H7 (cell line): ENCODE measurements at places on chromosomes 4 and X.

DNA sequence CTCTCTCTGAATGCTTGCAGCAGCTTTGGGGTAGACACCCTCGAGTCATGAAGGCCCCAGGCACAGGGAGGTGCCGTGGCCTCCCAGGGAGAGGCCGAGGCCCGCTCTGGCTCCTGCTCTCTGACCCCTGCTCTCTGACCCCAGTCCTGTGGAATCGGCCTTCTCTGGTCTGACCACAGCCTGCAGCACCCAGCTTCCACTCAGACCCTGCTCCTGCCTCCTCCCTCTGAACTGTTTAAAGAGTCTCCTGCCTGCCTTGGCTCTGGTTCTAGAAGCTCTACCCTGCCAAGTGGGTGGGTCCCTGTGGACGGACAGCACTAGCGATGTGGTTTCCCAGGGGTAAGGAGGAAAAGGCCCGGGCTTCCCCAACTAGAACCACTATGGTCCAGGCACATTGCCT, 78.2 kb upstream of the TMEM150C start:
- DNase-seq, result no peak

DNA sequence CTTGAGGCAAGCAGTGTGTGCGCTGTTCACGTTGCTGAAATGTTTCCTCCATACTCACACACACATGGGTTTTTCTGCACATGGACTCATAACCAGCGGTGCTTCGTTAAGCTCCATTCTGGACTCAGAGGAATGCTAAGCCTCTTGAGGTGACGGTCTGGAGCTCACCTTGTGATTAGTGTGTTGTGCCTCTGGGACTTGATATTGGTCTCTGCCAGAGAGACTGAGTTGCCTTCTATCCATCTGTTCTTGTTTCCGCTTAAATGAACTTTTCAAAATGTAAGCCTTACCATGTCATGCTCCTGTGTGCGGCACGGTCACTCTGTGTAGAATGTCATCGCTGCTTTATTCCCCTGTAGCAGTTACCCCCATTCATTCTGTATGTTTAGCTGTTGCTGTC, 42.5 kb downstream of the ADD1 start:
- DNase-seq, result no peak

DNA sequence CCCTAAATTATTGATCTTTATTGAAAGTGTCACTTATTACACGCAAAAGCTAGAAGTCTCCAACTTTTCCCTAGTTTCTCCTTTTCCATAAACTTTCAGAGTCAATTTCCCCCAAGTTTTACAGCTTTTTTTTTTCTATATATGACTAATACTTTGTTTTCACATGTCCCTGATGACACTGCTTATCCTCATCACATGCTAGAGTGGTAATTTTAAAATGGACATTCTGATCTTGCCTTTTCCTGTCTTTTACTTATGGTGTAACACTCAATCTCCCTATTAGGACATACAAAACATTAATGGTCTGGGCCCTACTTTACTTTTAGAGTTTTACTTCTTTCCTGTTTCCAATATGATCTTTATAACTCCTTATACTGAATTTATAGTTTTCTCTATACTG, 112.6 kb downstream of the ANK2 start:
- no peak for DNase-seq

- DNase-seq, result no peak
Measured at GRCh38 chrX:29671421-29671820, 543.9 kb upstream of the MAGEB2 start.

GRCh38 chr4:10205223-10205622, 88.6 kb upstream of the WDR1 start:
- DNase-seq, result no peak

GRCh38 chr4:70243091-70243490, 694 bp downstream of the CSN3 start:
- DNase-seq, result no peak

GRCh38 chr4:52848254-52848653, 13.9 kb upstream of the RASL11B start:
- DNase-seq, result no peak

DNA sequence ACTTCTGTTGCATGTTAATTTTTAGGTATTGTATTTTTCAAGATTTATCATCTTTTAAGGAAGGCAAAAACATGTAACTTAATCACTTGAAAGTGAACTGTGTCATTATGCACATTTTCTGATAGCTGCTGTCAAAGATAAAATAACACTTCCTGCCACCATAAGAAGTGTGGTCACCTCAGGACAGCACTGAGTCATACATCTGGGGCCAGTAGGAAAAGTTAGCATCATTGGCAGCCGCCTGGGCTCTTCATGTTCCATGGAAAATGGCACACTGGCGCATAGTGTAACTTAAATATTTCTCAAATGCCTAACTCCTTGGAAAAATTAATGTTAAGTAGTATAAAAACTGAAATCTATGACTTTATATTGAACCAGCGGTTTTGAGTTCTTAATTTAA, 24.2 kb downstream of the CNKSR2 start:
- no peak for DNase-seq

- DNase-seq, result no peak
Measured at GRCh38 chr4:87333267-87333666, 10.6 kb upstream of the HSD17B13 start.

GRCh38 chr4:81552086-81552485, 80.4 kb upstream of the RASGEF1B start:
- no peak for DNase-seq
